Neural cell (in vitro differentiated cells): ENCODE measurements at places on chromosomes 2 and 18. TPM values are rescaled to one million over a fixed set of nuclear protein-coding genes. Genes with fewer than 3 reads are reported as not detected.

Gene SCYGR5
- not detected in 2 replicates for polyA plus RNA-seq

Gene C1GALT1C1L
- polyA plus RNA-seq, result not detected in 2 replicates

Gene TUBB8B
- polyA plus RNA-seq, result not detected in 2 replicates

Gene MALT1
- polyA plus RNA-seq, result 40.5 and 44.5 TPM in 2 replicates

Gene COL5A2
- polyA plus RNA-seq, result 3.6 and 6.6 TPM in 2 replicates
